Stimulated activated CD4-positive, alpha-beta T cell treated with anti-CD3 and anti-CD28 coated beads, Interleukin-1b, Interleukin-23, amount 100 ng/mL, for 1 hour (primary cell): ENCODE measurements at places on chromosomes 5 and 9.

- no peak for DNase-seq
These were observed 62.2 kb downstream of the BOD1 start for GRCh38 chr5:173554038-173554955.

- DNase-seq: no peak
These were observed 399.3 kb downstream of the EBF1 start for GRCh38 chr5:158700231-158701006.

- DNase-seq: no peak
These were observed 11.7 kb upstream of the QRFP start for GRCh38 chr9:130908146-130908877.

- DNase-seq: no peak
These were observed 150.0 kb upstream of the IRX2 start for GRCh38 chr5:2901511-2901910.

GRCh38 chr5:54563083-54563761 is 45.7 kb downstream of the SNX18 start:
- DNase-seq: no peak

DNA sequence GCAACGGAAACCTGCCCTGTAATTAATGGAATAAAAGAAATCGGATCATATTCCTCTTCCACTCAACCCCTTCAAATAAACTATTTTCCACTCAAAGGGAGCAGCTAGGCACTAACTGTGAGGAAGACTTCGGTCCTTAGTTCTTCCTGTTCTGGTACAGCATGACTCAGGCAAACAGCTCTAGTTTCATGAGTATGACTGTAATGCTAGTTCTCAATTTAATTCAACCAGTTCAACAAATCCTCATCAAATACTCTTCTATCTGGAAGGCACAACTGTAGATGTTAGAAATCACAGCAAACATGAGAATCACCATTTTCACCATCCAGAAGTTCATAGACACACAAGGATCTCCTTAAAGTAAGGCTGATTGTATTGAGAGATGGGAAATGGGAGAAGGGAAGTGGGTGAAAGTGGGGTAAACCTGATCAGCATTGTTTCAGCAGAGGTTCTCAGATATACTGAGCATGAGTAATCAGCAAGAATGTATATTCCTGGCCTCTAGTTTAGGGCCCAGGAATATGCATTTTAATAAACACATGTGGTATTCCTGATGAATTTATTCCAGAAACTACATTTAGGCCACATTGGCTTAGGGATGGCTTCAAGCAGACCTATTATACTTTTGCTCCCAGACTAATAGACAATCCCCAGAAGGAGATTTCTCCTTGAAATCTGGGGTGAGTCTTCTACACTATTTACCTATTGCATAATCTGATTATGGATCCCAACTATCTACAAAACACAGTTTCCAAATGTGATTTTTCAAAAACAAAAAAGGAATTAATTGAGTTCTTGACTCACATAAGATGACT is 141.1 kb upstream of the SLC12A2 start:
- DNase-seq: no peak

DNA sequence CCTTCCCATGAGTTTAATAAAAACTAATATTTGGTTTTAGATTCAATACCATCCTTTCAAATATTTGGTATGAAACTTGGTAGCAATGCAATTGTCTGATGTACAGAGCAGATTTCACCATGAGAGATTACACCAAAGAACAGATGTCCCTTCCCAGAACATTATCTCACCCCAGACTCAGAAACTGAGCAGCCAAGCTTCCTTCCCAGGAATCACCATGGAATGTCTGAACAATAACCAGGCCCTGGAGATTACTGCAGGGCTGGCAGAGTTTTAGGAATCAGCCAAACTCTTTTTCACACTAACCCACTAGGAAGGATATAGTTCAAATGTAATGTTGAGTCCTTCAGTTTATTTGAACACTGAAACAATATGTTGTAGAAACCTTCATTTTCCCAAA is 23.9 kb downstream of the CLTA start:
- DNase-seq: no peak

DNA sequence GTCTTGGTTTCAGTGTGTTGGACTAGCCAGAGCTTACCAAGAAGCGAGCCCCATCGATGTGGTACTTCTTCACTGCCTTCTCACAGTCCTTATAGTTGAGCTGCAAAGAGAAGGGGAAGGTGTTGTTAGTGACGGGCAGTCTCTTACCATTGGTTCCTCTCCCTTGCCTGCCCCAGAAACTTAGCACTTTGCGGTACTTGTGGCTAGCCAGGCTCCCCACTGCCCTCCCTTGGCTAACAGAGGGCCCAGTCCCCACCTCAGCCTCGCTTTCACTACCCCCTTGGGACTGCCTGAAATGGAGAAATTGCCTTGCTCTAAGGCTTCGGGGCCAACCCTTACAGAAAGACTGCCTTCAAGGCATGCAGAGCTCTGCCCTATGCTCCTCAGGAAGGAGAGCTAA is 4.3 kb downstream of the LCP2 start:
- DNase-seq: no peak

- peak; percentile 19 for DNase-seq
These were observed at the start of gene CDC14B for GRCh38 chr9:96619491-96620180. Gene CDC14B, minus strand, starts transcription at chr9:96619843. Its CDS starts 465 bp downstream, at chr9:96619378.

DNA sequence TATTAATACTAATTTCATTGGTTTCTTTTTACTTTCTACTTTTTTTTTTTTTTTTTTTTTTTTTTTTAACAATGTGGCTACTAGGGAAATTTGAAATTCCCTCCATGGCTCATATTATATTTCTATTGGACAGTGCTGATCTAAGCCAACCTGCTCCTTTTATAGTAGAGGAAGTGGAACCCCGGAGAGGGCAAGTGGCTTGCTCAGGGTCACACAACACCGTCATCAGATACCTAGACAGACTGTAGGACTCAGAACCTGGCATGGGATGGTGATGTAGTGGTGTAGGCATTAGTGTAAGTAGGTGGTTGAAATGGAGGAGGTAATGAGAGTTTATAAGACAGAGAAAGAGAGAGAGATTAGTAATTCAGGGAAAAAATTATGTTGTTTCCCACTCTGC is 10.8 kb downstream of the ZNF618 start:
- DNase-seq: no peak

DNA sequence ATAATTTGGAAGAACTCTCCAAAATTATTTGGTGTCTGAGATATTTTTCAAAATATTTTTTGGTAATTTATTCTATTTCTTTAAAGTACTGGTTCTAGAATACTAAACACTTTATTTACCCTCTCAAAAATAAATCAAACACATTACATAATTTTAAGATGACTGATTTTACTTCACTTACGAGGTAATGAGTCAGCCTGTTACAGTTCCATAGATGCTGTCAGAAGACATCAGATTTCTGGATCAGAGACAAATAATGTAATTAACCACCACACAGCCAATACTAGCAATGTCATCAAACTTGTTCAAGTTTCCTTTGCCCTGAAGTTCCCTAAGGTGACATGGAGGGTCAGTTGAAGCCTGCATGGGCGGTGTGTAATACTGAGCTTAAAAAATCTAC is 106.1 kb upstream of the CDH9 start:
- no peak for DNase-seq

DNA sequence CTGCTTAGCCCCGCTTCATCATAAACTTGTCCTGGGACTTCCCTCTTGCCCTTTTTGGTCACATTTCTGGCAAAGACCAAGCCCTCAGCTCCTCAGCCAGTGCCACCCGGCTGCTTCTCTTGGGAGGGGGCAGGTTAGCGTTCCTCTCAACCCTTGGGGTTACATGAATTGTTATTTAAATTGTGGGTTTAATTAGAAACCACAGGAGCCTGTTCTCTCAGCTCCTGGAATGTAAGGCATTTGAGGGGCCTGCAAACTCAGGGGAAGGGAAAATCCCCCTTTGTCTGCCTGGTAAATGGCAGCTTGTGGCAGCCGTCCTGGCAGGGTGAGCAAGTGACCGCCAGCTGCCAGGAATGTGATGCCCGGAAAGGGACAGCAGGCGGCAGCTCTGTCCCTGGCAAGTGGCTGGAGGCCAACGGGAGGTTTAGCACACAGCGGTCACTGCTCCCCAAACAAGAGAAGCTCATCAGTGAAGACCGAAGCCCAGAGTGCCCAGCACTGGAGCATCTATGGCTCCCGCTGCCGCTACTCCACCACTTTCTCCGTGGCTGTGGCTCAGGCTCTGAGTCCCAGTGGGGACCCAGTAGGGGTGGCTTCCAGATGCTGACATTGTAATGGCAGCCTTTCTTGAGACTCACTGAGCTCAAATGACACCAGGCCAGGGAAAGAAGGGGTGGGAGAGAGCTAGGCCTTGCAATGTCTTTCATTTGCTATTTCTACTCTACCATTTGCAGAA is 51.7 kb downstream of the SHB start:
- no peak for DNase-seq

- no peak for DNase-seq
These were observed 243.6 kb upstream of the HAPLN1 start for GRCh38 chr5:83964271-83964670.

GRCh38 chr9:124673063-124673462 is 98.0 kb downstream of the NR6A1 start:
- DNase-seq: no peak

DNA sequence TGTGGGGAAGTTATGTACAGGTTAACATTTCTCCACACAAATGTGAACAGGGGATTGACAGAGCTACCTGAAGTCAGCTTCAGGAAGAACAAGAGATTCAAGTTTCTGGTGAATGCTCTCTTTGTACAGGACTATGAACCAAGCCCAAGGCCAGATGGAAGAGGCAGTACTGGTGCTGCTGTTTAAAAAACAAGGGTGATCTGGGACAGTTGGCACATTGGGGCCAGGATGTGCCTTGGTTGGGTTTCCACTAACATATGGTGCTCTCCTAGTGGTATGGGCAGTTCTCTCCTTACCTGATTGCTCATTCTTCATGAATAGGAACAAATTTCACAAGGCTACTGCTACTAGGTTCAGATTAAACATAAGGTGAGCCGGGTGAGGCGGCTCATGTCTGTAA is 40.0 kb downstream of the MTMR12 start:
- no peak for DNase-seq

- no peak for DNase-seq
These were observed 151.8 kb upstream of the ADRA1B start for GRCh38 chr5:159764283-159765134.
